ENCODE measurements at places on chromosomes 7 and 10. TPM values are rescaled to one million over a fixed set of nuclear protein-coding genes. Genes with fewer than 3 reads are reported as not detected.

- DNase-seq, result no peak
Measured at GRCh38 chr10:11687357-11687771, 54.8 kb upstream of the ECHDC3 start.

GRCh38 chr10:102665904-102666509 is 21.7 kb downstream of the TRIM8 start:
- DNase-seq, result no peak

GRCh38 chr10:31739146-31739545 is 189.5 kb downstream of the ARHGAP12 start:
- DNase-seq, result no peak

GRCh38 chr7:2555121-2556052 is at the start of gene BRAT1:
TSS of gene BRAT1 (minus strand) at chr7:2555524. CDS start at chr7:2554431, 1,093 bp downstream.
- DNase-seq, result peak; percentile 98

DNA sequence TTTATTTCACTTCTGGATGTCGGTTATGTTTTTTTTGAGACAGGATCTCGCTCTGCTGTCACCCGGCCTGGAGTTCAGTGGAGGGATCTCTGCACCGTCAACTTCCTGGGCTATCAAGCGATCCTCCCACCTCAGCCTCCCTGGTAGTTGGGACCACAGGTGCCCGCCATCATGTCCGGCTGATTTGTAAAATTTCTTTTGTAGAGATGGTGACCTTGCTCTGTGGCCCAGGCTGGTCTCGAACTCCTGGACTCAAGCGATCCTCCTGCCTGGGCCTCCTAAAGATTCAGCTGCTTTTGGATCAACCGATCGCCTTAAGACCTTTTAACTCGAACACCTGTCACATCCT is 606 bp upstream of the RABGEF1 start:
- DNase-seq, result no peak

DNA sequence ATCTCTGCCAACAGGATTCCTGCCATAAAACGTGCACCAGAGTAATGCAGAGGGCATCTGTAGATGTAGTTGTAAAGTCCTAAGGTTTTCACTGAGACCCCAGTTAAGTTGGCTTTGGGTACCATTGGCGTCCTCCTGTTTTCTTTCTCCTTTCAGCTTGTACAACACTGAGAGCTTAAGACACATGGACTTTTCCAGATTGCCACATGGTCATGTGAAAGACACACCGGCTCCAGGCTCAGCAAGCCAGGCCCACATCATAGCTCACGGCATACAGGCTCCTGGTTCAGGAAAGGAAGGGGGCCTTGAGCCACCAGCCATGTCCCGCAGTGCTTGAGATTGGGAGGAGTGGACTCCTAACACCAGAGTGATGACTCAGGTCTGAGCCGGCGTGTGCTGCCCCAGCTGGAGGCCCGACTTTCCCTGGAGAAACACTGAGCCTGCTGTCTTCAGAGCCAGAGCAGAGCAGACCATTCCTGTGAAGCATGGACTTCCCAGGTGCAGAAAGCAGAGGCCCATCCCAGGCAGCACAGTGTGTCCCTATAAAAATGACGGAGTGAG is 252.7 kb downstream of the PRPF18 start:
- DNase-seq, result no peak

DNA sequence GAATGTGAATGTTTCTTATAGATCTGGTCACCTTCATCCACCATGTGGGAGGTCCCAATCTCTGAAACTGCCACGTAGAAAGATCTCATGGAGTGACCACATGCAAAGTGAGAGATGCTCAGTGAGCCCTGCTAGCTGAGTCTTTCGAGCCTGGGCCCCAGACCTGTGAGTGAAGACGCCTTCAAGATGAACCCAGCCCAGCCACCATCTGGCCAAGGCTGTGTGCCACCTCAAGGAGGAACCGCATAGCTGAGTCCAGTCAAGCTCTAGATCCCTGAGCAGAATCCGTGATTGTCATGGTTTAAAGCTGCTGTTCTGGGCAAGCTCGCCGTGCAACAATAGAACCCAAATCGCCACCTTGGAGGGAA is 20.2 kb upstream of the PPIF start:
- DNase-seq, result no peak

GRCh38 chr7:40202851-40203250 is 68.0 kb downstream of the SUGCT start:
- DNase-seq, result no peak

DNA sequence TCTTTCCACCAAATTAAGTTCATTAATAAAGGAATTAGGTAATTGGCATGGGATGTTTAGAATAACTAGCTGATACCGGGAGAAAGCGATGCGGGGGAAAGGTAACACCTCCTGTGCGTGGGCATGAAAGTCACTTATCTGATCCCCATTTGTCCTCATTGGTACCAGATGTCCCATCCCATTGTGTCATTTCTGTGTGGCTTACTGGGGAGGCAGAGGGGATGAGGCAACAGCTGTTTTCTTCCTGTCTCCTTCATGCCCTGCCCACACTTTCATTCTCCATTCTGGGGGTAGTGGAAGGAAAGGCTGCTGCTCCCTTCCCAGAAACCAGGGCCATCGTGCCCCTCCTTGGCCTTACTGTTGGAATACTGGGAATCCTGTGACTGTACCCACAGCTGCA is 27.1 kb downstream of the EEPD1 start:
- DNase-seq, result no peak

GRCh38 chr10:79116801-79117723 is 48.3 kb downstream of the ZMIZ1 start:
- peak; percentile 68 for DNase-seq

The CFAP69 gene
- total RNA-seq, result 4.2 TPM

The EVX1 gene
- 1.5 TPM for total RNA-seq

The HKDC1 gene
- total RNA-seq, result 19.0 TPM

The FBXL13 gene
- 0.17 TPM for total RNA-seq

The SNCG gene
- 6.6 TPM for total RNA-seq
